ENCODE measurements at places on chromosomes 13 and 19.

DNA sequence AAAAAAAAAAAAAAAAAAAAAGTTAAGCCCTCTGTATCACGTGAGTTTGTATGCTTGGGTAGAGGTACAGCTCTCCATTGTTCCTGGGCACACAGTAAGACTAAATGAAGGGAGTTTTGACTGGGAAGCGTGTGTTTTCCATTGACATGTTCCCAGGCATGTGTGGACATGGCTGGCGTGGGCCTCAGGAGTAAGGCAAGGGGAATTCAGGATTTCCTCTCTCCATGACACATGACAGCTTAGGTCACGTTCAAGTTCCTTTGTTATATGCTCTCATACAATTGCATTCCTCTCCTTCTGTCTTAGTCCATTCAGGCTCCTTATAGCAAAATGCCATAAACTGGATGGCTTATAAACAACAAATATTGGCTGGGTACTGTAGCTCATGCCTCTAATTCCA lies 17.1 kb upstream of the MAP3K10 start:
- no peak for DNase-seq

GRCh38 chr19:21698215-21698614 lies 69.2 kb downstream of the ZNF100 start:
- DNase-seq = peak; percentile 11

GRCh38 chr13:73827434-73827833 lies 306.8 kb downstream of the KLF12 start:
- no peak for DNase-seq

DNA sequence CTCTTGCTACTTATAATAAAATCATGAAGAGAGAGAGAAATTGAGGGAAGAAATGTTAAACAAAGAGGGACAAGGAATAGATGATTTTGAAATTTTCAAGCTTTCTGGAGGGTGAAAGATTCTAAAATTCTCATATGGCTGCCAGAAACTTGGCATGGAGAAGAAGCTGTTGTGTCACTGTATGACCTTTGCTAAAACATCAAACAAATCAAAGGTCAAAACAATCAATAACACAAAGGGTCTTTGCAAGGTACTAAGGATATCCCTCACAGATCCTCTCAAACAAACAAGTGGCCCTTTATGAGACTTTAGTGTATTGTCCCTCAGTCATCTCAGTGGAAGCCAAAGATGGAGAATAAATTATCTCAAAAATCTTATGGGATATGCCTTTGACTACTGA lies 1039.2 kb upstream of the MIR17HG start:
- no peak for DNase-seq

- DNase-seq = no peak
Measured at GRCh38 chr19:3766520-3766919, 4.0 kb downstream of the MRPL54 start.

DNA sequence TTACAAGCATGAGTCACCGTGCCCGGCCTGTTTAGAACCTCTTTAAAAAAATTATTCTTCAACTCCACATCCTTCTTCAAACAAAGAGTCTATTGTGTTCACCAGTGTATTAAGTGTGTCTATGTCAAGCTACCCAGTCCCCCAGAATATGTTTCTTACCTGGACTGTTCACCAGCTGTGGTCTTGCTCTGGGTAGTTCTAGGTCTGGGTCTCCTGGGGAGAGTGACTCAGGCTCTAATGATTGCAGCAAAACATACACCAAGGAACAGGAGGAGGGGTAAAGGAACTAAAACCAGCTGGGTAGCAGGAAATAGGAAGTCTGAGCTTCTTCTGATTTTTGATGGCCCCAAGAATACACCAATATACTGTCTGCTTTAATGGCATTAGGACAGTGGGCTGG lies at the start of gene FPR1:
TSS of gene FPR1 (minus strand) at position 224 of the 400 bp plus-strand sequence. CDS start 4,884 bp downstream, outside the sequence.
- DNase-seq = no peak

DNA sequence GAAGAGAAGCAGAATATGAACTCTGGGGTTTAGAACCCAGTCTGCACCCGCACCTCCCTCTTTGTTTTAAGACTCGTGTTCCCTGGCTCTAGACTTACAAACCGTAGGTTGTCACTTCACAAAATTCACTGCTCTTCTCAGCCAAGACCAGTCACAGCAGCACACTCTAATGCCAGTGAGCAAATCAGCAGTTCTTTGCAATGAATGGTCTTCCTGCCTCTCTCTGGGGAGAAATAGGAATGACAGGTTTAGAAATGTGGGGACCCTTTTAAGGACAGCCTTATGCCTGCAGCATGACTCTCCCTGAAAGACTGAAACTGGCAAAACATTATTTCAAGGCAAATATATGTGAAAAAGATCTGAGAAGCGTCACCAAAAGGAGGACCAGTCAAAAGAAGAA lies 156.9 kb downstream of the KCTD15 start:
- no peak for DNase-seq

DNA sequence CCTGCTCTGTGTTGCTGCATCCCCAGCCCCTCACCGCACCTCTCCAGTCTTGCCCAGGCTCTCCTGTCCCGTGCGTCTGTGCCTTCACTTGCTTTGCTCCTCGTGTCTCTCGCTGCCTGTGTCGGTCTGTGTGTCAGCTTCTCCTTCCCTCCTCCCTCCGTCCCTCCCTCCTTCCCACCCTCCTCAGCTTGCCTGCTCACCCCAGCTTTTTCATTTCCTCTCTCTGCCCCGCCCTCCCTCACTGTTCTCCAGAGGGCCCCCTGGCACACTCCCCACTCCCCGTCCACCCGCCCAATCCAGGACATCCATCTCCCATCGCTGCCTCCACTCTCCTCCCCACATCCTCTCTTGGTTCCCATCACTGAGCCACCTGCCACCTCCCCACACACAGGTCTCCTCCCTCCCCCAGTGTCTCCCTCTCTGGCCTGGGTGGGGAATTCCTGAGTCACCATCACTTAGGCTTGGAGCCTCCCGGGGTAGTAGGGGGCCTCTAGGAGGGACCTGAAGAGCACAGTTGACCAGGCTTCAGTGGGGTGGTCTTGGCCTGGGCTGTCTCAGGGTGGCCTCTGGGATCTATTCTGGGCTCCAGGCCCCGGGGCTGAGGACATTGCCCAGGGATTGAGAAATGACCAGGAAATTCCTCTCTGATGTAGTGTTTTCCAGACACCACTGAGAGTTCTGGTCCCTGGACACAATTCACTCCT lies at the start of gene PTGIR:
TSS of gene PTGIR (minus strand) at position 132 of the 704 bp plus-strand sequence. CDS start 864 bp downstream, outside the sequence.
- no peak for DNase-seq

GRCh38 chr13:74883834-74884233 lies 598.1 kb downstream of the TBC1D4 start:
- no peak for DNase-seq

GRCh38 chr13:64556376-64556775 lies 2673.8 kb downstream of the PCDH9 start:
- DNase-seq = no peak

DNA sequence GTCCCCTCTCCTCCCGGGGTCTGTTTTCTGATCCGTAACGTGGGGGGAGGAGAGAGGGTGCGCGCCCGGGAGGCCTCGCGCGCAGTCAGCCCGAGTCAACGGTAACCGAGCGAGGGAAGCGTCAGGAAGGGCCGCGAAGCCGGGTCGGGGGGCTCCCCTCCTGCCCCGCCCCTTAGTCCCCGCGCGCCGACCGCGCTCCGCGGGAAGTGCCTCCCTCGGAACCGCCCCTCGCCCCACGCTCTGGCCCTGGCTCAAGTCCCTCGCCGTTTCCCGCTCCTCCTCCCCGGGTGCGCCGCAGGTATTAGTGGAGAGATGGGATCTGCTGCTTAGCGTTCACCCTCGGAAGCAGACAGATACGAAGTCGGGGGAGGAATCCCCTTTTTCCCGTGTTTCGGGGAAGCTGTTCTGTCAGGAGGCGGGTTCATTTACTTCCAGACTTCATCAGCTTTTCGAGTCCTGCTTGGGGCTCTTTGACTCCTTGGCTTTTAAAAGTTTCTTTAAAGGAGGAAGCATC lies 770 bp downstream of the HNRNPM start:
- DNase-seq = peak; percentile 9

GRCh38 chr13:29935309-29935981 lies 85.0 kb upstream of the UBL3 start:
- peak; percentile 26 for DNase-seq

- DNase-seq = no peak
Measured at GRCh38 chr13:51559946-51560735, 24.1 kb upstream of the WDFY2 start.

GRCh38 chr13:89982407-89983095 lies 1364.9 kb upstream of the MIR17HG start:
- DNase-seq = no peak

DNA sequence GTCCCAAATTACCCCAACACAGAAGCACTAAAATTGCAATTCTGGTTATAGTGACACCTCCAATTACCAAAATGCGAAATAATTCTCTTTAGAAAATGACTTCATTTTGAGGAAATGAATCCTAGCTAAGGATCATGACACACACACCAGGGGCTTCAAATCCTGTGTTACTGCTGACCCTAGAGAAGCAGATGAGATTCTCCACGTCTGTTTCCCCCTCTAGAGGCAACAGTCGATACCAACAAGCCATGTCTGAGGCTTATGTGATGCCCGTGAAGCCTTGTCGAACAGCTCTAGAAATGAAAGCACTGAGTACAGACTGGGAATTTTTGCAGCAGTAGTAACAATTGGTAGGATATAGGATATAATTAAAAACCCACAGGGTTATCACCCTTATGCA lies 153.6 kb upstream of the TMTC4 start:
- DNase-seq = no peak

- DNase-seq = no peak
Measured at GRCh38 chr13:30766231-30766630, 30.9 kb downstream of the ALOX5AP start.

DNA sequence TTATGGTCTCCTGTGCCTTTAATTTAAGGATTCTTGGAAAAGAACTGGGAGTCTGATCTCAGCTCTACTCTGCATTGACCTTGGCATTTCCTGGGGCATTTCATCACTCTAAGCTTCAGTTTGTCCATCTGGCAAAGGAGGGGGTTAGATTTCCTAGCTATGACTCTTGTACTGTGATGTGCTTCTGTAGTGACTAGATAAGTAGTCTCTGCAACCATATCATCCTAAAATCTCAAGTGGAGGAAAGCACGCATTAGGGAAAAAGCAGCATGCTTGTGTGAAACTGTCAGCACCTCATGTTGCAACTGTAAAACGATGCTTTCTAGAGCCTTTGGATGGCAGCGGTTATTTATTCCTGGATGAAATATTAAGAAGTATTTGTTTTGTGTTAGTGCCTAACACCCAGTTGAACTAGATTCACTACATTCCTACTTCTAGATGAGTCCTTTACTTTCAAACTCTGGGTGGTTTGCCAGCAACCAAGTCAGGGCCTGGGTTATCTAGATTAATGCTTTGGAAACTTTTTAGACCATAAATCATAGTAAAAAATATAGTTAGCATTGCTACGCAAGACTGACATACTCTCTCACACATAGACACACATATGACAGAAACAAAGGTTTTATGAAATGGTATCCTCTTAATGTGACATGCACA lies 6.8 kb downstream of the WDFY2 start:
- DNase-seq = no peak

GRCh38 chr19:18789883-18790565 lies 1.1 kb downstream of the COMP start:
- no peak for DNase-seq

GRCh38 chr13:29991343-29991742 lies 140.9 kb upstream of the UBL3 start:
- no peak for DNase-seq

GRCh38 chr13:99027661-99028425 lies 50.0 kb upstream of the DOCK9 start:
- no peak for DNase-seq

GRCh38 chr19:55473225-55474012 lies 3.0 kb upstream of the ZNF628 start:
- no peak for DNase-seq

GRCh38 chr13:110382229-110382628 lies 75.1 kb downstream of the COL4A2 start:
- no peak for DNase-seq

- no peak for DNase-seq
Measured at GRCh38 chr13:24306632-24307031, 2.7 kb upstream of the C1QTNF9 start.

- DNase-seq = peak; percentile 85
Measured at GRCh38 chr19:52188822-52189734, 774 bp upstream of the PPP2R1A start.

DNA sequence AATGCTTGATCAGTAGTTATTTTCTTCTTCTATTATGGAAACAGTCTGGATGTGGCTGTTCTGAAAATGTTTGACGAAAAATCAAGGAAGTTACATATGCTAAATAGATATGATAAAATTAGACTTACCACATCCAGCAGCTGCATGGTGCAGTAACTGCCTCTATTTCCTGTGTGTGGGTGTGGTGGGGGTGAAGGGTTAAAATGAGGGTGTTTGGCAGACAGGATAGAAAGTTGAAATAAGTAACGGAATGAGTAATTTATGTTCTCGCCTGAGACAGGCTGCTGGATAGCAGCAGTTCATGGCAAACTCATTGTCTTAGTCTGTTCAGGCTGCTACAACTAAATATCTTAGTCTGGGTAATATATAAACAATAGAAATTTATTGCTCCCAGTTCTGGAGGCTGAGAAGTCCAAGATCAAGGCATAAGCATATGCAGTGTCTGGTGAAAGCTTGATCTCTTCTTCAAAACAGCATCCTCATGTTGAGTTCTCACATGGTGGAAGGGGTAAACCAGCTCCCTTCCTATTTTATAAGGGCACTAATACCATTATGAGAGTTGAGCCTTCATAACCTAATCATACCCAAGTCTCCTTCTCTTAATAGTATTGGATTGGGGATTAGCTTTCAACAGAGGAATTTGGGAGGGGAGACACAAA lies 1248.9 kb downstream of the SLITRK5 start:
- peak; percentile 41 for DNase-seq

GRCh38 chr13:37187621-37188020 lies 82.2 kb upstream of the CSNK1A1L start:
- DNase-seq = no peak

GRCh38 chr13:100543872-100544602 lies 44.6 kb downstream of the GGACT start:
- no peak for DNase-seq

DNA sequence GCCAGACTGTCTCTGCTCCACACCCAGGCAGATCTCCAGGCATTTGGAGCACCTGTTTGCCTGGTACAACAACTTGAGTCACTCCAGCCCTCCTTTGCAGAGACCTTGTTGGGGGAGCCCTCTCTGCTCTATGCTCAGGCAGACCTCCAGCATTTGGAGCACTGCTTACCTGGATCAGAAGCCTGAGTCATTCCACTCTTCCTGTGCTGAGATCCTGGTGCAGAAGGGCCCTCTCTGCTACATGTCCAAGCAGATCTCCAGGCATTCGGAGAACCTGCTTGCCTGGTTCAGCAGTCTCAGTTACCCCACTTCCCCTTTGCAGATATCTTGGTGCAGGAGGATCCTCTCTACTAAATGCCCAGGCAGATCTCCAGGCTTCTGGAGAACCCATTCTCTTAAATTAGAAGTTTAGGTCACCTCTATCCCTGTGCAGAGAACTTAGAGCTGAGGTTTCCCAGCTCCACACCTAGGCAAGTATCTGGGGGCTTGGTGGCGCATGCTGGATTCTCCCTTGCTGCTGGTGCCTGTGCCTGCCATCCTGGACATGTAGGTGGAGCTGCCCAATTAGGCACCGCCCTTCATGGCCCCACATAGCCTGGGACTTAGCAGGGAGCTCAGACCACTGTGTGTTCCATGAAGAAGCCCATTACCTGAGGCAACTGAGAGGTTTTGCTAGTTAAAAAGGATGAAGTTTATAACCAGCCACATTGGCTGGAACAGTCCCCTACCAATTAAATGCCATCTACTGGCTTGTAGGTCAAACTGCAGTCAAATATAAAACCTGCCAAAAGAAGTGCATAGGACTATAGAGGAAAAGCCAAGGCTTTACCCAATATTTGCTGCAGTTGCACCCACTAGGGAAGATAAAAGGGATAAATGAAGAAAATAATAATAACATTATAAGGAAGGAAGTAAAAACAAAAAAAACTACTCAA lies 97.6 kb upstream of the SLITRK6 start:
- no peak for DNase-seq

GRCh38 chr13:44719857-44720671 lies 143.9 kb upstream of the TSC22D1 start:
- DNase-seq = no peak
